Bronchial smooth muscle cell (primary cell): ENCODE measurements at places on chromosomes 16 and 17. TPM values are rescaled to one million over a fixed set of nuclear protein-coding genes. Genes with fewer than 3 reads are reported as not detected.

NPW gene
- 0.47 and 0.60 TPM in 2 replicates for total RNA-seq

HNF1B gene
- total RNA-seq: not detected in 2 replicates

CHAD gene
- total RNA-seq: not detected in 2 replicates

RNF43 gene
- under 0.01 TPM in 1 of 2 replicates, not detected in the other for total RNA-seq

AMFR gene
- total RNA-seq: 246 and 344 TPM in 2 replicates
